Vagina (tissue), 2 donors: ENCODE measurements at places on chromosomes 7 and 10.

- DNase-seq: no peak
Observed at GRCh38 chr7:71019706-71020105, 112.2 kb upstream of the GALNT17 start.

GRCh38 chr7:107926481-107926880 lies 35.5 kb downstream of the DLD start:
- DNase-seq: no peak

DNA sequence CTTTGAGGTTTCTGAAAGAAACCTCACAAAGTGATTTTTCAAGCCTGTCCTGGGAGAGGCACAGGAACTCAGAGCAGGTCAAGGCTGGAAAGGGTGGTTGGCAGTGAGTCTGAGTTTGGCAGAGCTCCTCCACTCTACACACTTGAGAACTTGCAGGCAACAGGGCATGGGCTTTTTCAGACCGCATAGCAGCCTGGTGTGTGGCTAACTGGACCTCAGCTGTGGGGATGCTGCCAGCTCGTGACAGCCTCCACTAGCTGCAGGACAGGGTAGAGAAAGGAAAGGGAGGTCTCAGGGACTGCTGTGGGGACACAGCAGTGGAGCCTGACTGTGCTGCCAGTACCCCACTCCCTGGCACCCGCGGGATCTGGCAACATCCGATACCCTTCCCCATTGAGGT lies 2.6 kb downstream of the CDHR1 start:
- no peak for DNase-seq

DNA sequence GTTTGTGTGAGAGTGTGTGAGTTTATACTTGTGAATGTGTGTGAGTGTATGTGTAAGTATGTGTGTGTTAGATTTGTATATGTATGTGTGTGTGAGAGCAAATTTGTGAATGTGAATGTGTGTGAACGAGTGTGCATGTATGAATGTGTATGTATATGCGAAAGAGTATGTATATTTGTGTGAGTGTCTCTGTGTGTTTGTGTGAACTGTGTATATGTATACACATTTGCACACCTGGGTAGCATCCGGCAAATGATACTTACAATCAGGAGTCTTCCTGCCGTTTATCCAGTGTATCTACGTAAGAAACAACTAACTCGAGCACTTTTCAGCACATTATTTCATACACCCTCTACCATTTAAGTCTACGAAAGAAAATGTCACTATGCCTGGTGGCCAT lies 487.4 kb downstream of the TNS3 start:
- no peak for DNase-seq

DNA sequence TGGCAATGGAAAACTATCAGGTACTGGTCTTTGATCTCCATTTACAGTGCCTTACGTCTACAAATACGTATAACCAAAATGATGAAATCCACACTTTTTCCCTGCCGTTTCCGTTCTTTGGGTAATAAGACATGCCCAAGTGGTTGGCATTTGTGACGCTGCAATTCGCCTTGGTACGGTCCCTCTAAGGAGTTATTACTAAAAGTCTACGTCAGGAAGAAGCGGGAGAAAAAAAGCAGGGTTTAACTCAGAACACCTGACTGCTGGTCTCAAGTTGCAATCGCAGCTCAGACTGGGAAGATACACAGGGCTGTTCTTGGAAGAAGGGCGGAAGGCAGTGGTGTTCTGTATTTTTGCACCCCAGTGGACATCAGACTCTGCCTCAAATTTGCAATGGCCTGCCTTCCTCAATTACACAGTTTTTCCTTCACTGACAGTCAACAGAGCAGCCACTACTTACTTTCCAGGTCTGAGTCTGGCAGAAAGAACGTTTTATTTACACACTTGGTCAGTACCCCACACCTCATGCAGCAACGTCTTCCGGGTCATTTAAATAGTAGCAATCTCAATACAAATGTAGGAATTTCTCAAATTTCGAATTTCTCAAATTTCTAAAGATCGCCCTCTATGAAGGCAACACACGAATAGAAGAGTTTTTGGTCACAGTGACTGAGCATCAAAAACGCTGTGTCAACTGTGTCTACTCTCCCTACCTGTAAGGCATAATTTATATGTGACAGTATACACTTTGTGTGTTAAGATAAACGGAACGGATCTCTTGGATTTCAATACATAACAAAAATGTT lies 2.1 kb downstream of the BAIAP2L1 start:
- no peak for DNase-seq

GRCh38 chr10:82267465-82267864 lies 392.5 kb downstream of the NRG3 start:
- DNase-seq: no peak

GRCh38 chr10:421170-421569 lies 268.3 kb downstream of the DIP2C start:
- DNase-seq: no peak

- no peak for DNase-seq
Observed at GRCh38 chr7:83796760-83797159, 147.8 kb upstream of the SEMA3E start.

- no peak for DNase-seq
Observed at GRCh38 chr10:104639590-104640338, 1.3 kb upstream of the SORCS3 start.

DNA sequence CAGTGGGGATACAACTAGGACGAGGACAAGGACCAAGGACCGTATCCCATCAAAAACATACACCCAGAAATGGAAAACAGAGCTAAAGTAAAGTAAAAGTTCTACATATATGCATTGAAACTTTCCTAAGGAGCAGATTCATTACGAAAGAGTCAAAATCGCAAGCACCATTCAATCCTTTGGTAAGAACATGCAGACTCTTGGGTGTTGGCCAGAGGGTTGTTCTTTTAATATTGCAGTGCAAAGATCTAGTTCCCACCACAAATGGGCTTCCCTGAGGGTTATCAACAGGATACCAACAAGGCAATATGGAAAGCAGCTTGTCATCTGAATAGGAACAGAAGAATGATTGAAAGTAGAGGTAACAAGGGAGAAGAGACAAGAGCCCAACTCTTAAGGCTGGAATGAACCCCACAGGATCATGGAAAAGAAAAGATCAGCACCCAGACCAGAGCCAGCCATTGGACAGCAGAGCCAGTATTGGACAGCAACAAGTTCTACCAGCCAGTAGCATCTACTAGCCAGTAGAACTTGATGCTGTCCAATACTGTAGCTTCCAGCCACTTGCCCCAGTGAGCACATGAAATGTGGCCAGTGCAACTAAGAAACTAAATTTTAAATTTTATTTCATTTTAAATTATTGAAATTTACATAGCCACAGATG lies 66.0 kb downstream of the OSBPL3 start:
- no peak for DNase-seq

DNA sequence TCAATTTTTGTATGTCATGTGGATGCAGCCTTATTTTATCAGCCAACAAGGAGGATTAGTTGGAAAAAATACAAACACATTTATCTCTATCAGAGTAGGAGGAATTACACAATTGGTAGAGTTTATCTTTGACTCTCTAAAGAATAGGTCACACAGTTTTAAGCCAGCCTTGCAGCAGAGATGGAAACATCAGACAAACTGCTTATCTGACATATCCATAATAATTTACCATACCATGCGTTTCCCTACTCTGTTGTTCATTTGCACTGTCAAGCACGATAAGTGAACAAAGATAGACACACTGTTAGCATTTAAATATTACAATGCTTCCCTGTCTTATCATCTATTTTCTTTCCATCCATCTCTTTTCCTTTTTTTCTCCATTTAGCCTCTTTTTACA lies 283.7 kb upstream of the SMIM30 start:
- DNase-seq: no peak

GRCh38 chr10:4835494-4835918 lies 9.5 kb downstream of the AKR1E2 start:
- DNase-seq: peak; percentile 58

DNA sequence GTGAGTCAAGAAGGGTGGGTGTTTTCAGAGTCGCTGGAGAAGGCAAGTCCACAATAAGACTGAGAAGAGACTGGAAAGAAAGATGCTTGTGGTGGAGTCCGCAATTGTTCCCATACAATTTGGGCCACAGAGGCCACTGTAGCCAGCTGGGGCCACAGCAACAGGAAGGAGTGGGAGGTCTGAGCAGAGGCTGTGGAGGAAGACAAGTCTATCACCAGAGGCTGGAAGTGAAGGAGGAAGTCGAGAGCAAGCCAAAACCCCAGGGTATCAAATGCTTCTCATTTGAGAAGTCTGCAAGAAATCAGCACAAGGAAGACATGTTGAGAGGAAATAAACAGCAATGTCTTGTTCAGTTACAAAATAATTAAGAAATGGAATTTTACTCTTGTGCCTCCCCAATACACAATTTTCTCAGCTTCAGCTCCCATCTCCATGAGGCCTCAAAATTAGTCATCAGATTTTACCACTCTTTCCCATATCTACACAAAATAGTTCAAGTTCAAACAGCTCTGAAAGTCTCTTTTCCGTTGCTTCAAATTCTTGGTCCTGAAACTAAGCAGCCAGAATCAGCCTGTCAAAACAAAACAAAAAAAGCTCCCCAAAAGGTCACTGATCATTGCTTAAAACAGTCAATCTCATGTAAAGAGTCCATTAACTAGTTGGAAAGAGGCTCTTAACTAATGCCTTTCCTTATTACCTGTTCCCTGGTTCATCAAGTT lies 31.6 kb downstream of the SLC16A12 start:
- no peak for DNase-seq

DNA sequence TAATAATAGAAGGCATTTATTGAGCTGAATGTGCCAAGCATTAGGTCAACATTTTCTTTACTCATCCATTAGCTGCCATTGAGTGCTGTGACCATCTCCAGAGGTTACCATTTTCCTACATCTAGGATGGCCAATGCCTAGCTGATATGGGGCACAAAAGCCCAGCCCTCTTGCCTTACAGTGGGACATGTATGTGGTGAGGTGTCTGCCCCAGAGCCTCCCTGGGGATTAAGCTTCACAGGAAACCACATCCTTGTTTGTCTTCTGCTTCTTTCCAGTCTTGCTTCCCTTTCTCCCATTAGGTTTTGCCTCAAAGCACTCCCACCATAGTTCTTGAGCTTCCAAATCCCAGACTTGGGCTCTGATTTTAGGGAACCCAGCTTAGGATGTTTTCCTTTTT lies 258.7 kb downstream of the SORCS3 start:
- no peak for DNase-seq

GRCh38 chr10:70271996-70272924 lies 11.5 kb downstream of the NPFFR1 start:
- DNase-seq: no peak

- no peak for DNase-seq
Observed at GRCh38 chr10:70593513-70593890, 9.0 kb downstream of the PRF1 start.

- no peak for DNase-seq
Observed at GRCh38 chr10:129048513-129048912, 418.5 kb upstream of the MGMT start.

DNA sequence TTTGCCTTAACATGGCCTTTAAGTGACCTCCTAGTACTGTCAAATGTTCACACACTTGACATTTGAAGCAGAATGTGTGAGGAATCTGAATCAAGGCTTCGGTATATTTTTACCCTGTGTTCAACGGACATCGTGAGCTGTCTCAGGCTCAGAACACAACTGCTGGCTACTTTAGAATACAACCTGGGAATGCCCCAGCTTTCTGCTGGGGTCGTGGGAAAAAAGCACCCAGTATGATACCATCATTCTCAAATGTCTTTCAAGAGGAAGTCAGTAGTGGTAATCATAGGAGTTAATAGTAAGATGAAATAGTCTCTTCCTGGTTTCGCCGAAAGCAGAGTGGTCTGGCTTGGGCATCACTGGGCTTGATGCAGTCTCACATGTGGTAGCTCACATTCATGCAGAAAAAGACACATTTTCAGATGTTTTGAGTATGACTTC lies 67.2 kb downstream of the CREB5 start:
- DNase-seq: no peak

- DNase-seq: no peak
Observed at GRCh38 chr7:34603711-34604444, 54.1 kb upstream of the NPSR1 start.

DNA sequence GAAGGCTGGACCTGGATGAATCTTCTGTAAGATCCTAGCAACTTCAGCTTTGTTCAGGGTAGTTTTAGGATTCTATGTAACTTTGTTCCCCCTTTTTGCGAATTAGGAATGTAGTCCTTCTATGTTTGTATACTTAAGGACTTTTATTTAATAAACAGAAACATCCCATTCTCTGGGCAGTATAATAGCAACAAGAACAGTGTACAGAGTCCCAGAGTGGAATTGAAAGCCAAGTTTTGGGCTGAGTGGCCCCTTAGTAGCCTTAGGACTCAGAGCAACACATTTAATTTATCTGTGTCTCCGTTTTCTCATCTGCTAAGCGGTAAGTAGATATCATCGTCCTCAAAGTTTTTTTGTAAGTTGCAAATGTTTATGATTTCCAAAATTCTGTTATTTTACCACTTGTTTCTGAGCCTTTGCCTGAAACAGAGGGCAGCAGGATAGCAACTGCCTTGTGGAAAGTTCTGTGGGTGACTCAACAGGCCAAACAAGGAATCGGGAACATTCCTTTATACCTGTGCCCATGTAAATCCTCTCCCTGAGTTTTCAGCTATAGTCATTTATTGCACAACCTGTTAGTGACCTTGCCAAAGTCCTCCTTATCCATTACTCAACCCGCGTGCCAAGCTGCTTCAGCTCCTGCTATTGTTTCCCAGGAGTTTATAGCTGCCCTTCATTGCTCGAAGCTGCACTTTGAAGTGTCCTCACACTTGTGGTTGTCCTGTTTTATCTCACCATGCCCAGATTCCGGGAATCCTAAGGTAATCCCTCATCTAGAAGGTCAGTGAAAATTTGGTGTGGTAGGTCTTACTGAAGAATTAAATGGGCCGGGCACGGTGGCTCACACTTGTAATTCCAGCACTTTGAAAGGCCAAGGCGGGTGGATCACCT lies 199.1 kb upstream of the AHR start:
- no peak for DNase-seq

DNA sequence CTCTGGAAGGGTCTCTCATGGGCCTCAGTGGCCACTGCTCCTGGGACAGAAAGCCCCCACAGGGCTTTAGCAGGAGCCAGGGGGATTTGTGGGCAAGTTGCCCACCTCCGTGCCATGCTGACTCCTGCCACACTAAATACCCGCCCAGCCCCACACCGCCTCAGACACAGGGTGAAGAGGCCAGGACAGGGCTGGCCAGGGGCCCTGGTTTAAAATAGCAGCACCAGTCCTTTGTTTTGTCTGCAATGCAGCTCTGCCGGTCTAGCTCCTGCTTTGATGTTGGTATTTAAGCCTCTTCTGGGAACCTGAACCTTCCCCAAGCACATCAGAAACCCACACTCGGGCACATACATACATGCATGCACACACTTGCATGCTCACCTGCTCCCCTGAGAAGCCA lies 14.4 kb upstream of the TNRC18 start:
- no peak for DNase-seq

DNA sequence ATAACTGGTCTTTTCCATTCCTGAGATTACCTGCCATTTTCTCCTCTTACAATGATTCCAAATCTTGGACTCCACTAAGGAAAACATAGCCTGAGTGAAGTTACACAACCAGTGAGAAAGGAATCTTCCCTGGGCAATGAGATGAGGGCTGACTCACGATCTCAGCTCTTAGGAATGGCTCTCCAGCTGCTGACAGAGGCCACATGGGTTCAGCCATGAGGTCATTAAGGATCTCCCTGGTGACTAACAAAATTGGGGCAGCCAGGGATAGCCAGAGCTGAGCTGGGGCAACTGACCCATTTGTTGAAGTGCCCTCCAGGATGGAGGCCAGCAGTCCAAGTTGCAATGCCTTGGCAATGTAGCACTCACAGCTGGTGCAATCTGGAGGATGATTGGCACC lies 78.7 kb upstream of the MKLN1 start:
- no peak for DNase-seq
